ENCODE measurements at places on chromosomes 3 and 15.

GRCh38 chr3:100563228-100563627 is 46.2 kb upstream of the ADGRG7 start:
- DNase-seq: no peak

- no peak for DNase-seq
Observed at GRCh38 chr3:123508178-123508577, 59.3 kb upstream of the ADCY5 start.

DNA sequence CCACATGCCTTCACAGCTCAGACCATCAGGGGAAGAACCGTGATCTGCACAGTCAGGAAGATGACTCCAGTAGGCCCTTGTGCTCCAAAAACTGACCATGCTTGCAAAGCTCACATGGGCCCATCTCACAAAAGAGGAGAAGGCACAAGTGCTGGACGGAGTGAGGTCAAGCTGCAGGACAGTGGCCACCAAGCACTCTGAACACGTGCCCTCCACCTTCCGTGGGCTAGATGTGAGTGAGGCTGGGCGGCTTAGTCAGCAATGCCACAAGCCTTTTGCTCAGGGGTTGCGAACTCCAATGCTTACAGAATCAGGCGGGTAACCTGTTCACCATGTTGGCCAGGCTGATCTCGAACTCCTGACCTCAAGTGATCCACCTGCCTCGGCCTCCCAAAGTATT is 70.9 kb downstream of the SCN5A start:
- DNase-seq: no peak

- DNase-seq: no peak
Observed at GRCh38 chr15:62647202-62647842, 395.2 kb upstream of the TPM1 start.

- no peak for DNase-seq
Observed at GRCh38 chr3:115141033-115141757, 5.9 kb downstream of the ZBTB20 start.

DNA sequence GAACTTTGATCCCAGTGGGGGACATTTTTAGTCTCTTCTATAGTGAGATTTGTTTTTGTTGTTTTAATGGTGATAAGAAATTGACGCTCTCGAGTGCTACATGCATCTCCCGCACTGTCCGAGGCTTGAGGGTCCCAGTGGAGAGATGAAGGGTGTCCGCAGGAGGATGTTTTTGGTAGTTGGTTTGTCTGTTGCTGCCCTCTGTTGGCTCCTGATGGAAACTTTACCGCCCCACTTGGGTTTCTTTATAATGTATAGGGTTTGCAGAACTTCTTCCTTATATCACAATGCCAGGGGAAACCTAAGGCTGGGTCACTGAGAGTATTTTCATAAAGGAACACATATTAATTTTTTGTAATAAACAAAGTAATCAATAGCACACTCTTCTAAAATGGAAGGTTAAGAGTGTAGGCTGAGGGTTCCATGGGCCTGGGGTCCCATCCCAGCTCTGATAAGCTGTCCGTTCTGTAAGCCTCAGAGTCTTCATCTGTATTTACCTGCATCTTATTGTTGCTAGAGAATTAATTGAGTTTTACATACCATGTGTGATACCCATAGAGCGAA is 185.3 kb upstream of the FEZF2 start:
- no peak for DNase-seq

All from NCI-H2107 (cell line).